ENCODE measurements at places on chromosomes 2 and 18.
A peak's percentile ranks its signal among the peaks of the same experiment; 100 is the strongest.

DNA sequence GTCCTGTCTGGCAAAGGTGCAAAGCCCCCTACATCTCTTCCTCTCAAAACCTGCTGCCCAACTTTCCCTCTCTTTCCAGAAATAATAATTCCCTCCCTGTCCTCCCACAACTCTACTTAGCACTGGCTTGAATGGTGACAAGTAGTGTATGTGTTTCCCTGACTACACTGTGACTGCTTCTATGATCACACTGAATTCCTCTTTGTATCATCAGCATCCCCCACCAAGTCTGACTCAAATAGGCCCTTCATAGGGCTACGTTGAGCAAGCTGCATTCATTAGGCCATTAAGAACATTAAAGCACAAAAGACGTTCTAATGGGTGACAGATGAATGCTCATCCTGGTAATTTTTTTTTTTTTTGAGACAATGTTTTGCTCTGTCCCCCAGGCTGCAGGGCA, 13.7 kb upstream of the ST3GAL5 start:
- H3K4me3 ChIP-seq: no peak overlapping the region
- H3K4me1 ChIP-seq: peaks cover 6% of the 10 kb centered on the region
- H3K27ac ChIP-seq: no peak overlapping the region
- DNase-seq: no peak
- no peaks in the 10 kb centered on the region for H3K27me3 ChIP-seq
- H3K36me3 ChIP-seq: no peaks in the 10 kb centered on the region

DNA sequence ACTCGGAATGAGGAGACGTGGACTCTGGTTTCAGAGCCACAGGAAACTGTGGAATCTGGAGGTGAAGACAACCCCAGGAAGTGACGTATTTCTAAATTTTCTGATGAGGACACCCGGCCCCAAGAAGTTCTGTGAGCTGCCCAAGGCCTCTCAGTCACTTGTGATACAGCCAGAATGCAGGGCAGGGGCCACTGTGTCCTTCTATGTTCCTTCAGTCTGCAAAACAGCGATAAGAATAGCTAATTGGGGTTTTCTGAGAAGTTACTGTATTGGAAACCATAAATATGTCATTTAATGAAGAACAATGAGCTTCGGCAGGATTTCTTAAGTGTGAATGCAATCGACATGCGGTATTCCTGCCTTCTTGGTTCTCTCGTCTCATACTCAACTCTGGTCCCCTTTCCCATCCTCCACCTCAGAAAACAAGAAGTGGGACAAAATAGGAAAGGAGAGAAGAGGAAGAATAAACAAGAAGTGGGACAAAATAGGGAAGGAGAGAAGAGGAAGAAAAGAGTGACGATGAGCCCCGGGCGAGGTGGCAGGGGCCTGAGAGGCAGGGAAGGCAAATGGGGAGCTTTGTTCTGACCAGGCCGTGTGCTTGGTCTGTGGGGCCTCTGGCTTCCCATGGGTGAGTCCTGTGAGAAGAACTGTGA, 282.0 kb upstream of the REV1 start:
- H3K4me3 ChIP-seq: no peak overlapping the region
- H3K27me3 ChIP-seq: peaks cover 32% of the 10 kb centered on the region
- H3K27ac ChIP-seq: no peak overlapping the region
- no peaks in the 10 kb centered on the region for H3K4me1 ChIP-seq

DNA sequence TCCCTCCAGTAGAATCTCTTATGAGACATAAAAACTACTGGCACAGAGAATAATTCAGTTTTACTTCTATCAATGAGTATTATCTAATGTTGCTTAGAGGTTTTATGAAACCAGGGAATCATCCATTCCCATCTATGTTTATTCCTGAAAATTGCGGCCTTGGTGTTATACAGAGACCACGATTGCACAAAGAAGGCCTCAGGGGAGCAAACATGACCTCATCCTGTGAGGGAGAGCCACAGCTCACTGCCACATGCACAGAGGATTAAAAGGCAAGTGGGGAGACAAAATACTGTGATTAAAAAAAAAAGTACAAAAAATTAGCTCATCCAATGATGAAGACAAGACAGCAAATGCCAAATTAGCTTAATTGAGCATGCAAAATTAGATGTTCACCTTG, 111.8 kb upstream of the SLC35G4 start:
- H3K27ac ChIP-seq: no peak overlapping the region
- H3K27me3 ChIP-seq: peaks cover 16% of the 10 kb centered on the region
- H3K36me3 ChIP-seq: no peaks in the 10 kb centered on the region
- DNase-seq: no peak
- H3K4me1 ChIP-seq: no peaks in the 10 kb centered on the region

GRCh38 chr18:54734059-54734458, 94.2 kb upstream of the RAB27B start:
- H3K27me3 ChIP-seq: peaks cover 11% of the 10 kb centered on the region
- no peak overlapping the region for H3K4me3 ChIP-seq
- H3K36me3 ChIP-seq: no peaks in the 10 kb centered on the region

- peaks cover 3% of the 10 kb centered on the region for H3K36me3 ChIP-seq
- peaks cover 40% of the 10 kb centered on the region for H3K27me3 ChIP-seq
- no peak for DNase-seq
- H3K4me3 ChIP-seq: no peak overlapping the region
These were observed 463.4 kb downstream of the EIPR1 start for GRCh38 chr2:2914252-2914651.

DNA sequence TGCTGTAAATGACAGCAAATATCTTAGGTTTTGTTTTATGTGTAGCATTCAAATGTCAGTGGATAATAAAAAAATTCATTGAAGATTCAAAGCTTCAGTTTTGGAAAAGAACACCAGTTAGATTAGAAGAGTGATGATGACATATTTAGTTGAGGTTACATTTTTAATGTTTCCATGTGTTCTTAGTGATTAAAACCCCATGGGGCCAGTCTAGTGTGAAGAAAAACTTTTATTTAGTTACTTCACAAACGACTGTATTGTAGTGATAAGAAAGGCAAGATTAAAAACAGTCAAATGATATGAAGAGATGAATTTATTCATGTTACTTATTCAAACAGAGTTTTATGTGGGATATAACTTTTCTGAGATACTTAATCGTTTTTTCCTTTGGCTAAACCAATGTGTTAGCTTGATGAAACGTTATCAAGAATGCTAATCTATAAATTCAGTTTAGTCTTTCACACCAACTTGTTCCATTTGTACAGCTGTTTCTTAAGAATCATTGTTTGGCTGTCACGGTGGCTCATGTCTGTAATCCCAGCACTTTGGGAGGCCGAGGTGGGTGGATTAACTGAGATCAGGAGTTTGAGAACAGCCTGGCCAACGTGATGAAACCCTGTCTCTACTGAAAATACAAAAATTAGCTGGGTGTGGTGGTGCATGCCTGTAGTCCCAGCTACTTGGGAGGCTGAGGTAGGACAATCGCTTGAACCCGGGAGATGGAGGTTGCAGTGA, 11.6 kb downstream of the BMPR2 start:
- no peak overlapping the region for H3K4me3 ChIP-seq
- no peak overlapping the region for H3K27ac ChIP-seq
- DNase-seq: no peak
- H3K4me1 ChIP-seq: peaks cover 30% of the 10 kb centered on the region

DNA sequence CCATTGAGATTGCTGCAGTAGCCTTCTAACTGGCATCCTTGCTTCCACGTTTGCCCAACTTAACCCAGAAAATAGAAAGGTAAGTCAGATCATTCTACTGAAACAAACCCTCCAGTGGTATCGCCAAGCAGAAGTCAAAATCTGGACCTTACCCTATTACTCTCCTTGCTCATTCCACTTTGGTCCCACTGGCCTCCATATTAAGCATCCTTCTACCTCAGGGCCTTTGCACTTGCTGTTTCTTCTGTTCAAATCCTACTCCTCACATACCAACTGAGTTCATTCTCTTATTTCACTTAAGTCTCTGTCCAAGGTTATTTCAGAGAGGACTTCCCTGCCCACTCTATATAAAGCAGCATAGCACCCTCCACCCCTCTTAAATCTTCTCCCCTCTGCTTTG, 84.5 kb downstream of the SPRED2 start:
- no peaks in the 10 kb centered on the region for H3K36me3 ChIP-seq
- no peak overlapping the region for H3K4me3 ChIP-seq
- no peaks in the 10 kb centered on the region for H3K4me1 ChIP-seq
- no peaks in the 10 kb centered on the region for H3K27me3 ChIP-seq
- no peak for DNase-seq

DNA sequence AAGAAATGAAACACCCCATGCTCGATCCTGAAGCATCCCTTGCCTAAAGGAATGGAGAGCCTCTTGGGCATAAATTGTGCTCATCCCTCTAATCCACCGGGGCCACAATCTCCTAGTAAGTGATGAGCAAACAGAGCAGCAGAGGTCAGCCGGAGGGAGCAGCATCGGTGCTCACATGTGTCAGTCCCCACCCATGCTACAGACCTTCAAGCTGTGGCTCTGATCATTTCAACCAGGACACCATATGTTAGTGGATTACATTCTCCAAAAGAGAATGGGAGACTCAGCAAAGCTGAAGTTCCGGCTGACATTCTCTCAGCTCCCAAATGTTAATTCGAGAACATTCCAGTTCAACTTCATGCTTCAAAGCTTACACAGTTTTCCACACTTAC, 75.6 kb downstream of the AAK1 start:
- H3K4me3 ChIP-seq: no peak overlapping the region
- H3K4me1 ChIP-seq: peaks cover 80% of the 10 kb centered on the region
- peak overlapping the region; percentile 87 for H3K27ac ChIP-seq
- no peak for DNase-seq
- peaks cover 4% of the 10 kb centered on the region for H3K36me3 ChIP-seq
